Tibial nerve (tissue), 4 donors: ENCODE measurements at places on chromosomes 3 and 15. TPM values are rescaled to one million over a fixed set of nuclear protein-coding genes. Genes with fewer than 3 reads are reported as not detected.

The PAK6 gene
- not detected for total RNA-seq

The NME9 gene
- not detected for total RNA-seq

The TTLL13 gene
- 0.60 TPM for total RNA-seq

The GOLGA8R gene
- 11.4 TPM for total RNA-seq

The SPTSSB gene
- total RNA-seq, result not detected

The GOLGA8S gene
- total RNA-seq, result 0.66 TPM

The FAM107A gene
- 197 TPM for total RNA-seq

The INKA1 gene
- 10.3 TPM for total RNA-seq

The ALDH1A3 gene
- total RNA-seq, result 31.2 TPM

The LRRIQ4 gene
- total RNA-seq, result not detected

The CRTC3 gene
- 63.7 TPM for total RNA-seq

The SHF gene
- total RNA-seq, result 19.7 TPM

The ATP13A4 gene
- total RNA-seq, result 6.3 TPM

The ZKSCAN7 gene
- 10.5 TPM for total RNA-seq

The STXBP5L gene
- 0.44 TPM for total RNA-seq

The ABHD17C gene
- total RNA-seq, result 2.0 TPM

The DENND4A gene
- total RNA-seq, result 35.8 TPM

The RETNLB gene
- total RNA-seq, result not detected

The POC1A gene
- total RNA-seq, result 0.84 TPM

The NDN gene
- total RNA-seq, result 71.7 TPM

The ALDH1A2 gene
- total RNA-seq, result 24.3 TPM

The DAZL gene
- total RNA-seq, result not detected

The RBMS3 gene
- 175 TPM for total RNA-seq

The ALPK3 gene
- 2.4 TPM for total RNA-seq

The ARRDC4 gene
- 57.6 TPM for total RNA-seq

The EFHB gene
- 1.5 TPM for total RNA-seq

The HIGD2B gene
- not detected for total RNA-seq

The TIMP4 gene
- 124 TPM for total RNA-seq

The ITPKA gene
- total RNA-seq, result not detected

The AZI2 gene
- 130 TPM for total RNA-seq

The NAA80 gene
- 24.3 TPM for total RNA-seq

The RARRES1 gene
- 1,032 TPM for total RNA-seq

The WDR93 gene
- not detected for total RNA-seq

The RLBP1 gene
- not detected for total RNA-seq

The LYZL4 gene
- total RNA-seq, result not detected

The ATP8B4 gene
- 11.8 TPM for total RNA-seq

The KCNMB2 gene
- not detected for total RNA-seq

The GRAMD2A gene
- total RNA-seq, result 1.1 TPM

The KIF23 gene
- 4.5 TPM for total RNA-seq

The GPR62 gene
- 1.0 TPM for total RNA-seq

The MYZAP gene
- total RNA-seq, result 0.98 TPM

The IL17RD gene
- total RNA-seq, result 10.2 TPM

The KCNAB1 gene
- 8.5 TPM for total RNA-seq

The ACOX2 gene
- 29.1 TPM for total RNA-seq

The AHSG gene
- not detected for total RNA-seq

The BSN gene
- 1.8 TPM for total RNA-seq

The RPP25 gene
- 10.1 TPM for total RNA-seq

The ITIH4 gene
- total RNA-seq, result 7.6 TPM

The PARP15 gene
- total RNA-seq, result 1.2 TPM

The SH2D7 gene
- not detected for total RNA-seq

The XCR1 gene
- not detected for total RNA-seq

The SRPRB gene
- 19.2 TPM for total RNA-seq

The CAMK1 gene
- total RNA-seq, result 69.2 TPM

The FEZF2 gene
- not detected for total RNA-seq

The VGLL3 gene
- total RNA-seq, result 67.1 TPM

The GOLGA6A gene
- 0.87 TPM for total RNA-seq
